Left renal cortex interstitium (tissue), 4 donors: ENCODE measurements at places on chromosomes 5 and 9. TPM values are rescaled to one million over a fixed set of nuclear protein-coding genes. Genes with fewer than 3 reads are reported as not detected.

The AHRR gene
- polyA plus RNA-seq, result 2.9 TPM

The MTRR gene
- 66.4 TPM for polyA plus RNA-seq

The RNF130 gene
- 71.0 TPM for polyA plus RNA-seq

DNA sequence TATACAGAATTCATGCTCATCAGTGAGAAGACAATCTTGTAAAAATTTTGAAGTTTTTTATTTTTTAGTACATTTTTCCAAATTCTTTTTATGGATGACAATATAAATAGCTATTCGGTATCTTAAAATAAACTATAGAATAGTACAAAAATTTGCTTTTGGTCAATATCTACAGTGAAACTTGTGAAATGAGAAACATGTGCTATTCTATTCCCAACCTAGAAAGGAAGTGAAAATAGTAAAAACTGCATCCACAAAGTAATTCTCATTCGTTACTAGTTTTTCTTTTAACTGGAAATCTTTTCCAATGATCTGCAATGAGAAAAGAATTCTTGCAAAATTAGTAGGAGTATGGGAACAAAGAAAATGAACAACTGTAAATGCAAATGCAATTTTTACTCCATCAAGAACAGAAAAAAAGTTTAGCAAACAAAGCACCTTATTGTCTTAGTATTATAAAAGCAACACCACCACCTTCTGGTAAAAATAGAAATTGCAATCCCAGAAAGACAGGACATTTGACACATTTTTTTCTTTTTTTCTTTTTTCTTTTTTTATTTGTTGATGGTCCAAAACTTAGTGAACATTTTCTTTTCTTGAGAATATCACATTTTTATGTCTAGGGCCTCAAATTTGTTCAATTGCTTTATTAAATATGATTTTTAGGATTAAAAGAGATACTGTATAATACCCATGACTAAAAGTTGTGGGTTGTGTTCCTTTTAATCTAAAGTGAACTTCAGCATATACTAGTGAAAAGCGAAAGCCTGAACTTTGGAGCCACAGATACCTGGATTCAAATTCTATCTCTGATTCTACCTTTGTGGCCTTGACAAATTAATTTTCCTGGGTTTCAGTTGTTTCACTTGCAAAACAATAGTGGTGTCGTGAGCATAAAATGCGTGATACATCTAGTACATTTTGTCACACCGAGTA lies 72.3 kb downstream of the SLCO4C1 start:
- no peak for DNase-seq

GRCh38 chr9:135514342-135515082 lies 6.7 kb upstream of the LCN1 start:
- no peak for DNase-seq

DNA sequence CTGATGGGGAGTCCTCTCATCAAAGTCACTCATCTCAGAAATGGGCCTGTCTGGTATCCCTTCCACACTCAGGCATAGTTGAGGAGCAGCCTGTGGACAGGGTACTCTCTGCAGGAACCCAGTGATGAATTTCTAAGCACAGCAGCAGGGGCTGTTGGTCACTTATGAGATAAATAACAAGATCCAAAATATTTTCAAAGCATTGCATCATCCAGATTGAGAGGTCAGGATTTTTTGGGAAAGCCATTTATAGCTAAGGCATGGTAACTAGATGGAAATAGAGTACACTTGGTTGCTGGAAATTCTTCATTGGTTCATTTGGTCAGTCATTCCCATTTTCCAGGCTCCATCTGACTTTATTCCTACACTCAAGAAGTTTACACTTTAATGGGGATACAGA lies 246.8 kb upstream of the RAI14 start:
- DNase-seq, result no peak

GRCh38 chr9:98927724-98928123 lies 16.0 kb upstream of the COL15A1 start:
- DNase-seq, result no peak

- DNase-seq, result no peak
Observed at GRCh38 chr9:123416176-123416575, 60.2 kb downstream of the CRB2 start.
